ENCODE measurements at places on chromosomes 2 and 18.

GRCh38 chr18:8912348-8913326 lies 189.9 kb upstream of the NDUFV2 start:
- peak; percentile 74 for DNase-seq

- no peak for DNase-seq
Measured at GRCh38 chr2:17515652-17516051, 2.6 kb downstream of the RAD51AP2 start.

GRCh38 chr2:63614448-63614968 lies 25.7 kb downstream of the MDH1 start:
- DNase-seq = no peak

GRCh38 chr2:105557021-105557920 lies 158.4 kb upstream of the FHL2 start:
- no peak for DNase-seq

- peak; percentile 32 for DNase-seq
Measured at GRCh38 chr18:8803063-8803795, 97.9 kb downstream of the MTCL1 start.

GRCh38 chr2:101736861-101737291 lies 39.4 kb downstream of the MAP4K4 start:
- DNase-seq = no peak

DNA sequence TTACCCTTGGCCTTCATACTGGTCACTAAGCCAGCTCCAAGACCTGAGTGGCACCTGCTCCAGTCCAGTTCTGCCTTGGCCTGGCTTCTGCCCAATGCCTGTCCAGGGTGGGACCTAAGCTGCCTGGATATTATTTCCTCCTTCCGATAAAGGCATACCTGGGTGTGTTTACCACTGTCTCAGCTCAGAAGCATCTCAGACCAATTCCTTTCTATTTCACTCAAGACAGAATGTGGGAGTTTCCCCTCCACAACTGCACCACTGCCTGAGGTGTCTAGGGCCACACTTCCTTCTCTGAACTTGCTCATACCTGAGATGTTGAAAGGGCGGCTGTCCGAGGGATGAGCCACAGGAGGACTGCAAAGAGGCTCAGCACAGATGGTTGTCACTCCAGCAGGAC lies 18.4 kb upstream of the CAB39 start:
- DNase-seq = no peak

- DNase-seq = no peak
Measured at GRCh38 chr2:35468245-35468644, 887.3 kb upstream of the CRIM1 start.

DNA sequence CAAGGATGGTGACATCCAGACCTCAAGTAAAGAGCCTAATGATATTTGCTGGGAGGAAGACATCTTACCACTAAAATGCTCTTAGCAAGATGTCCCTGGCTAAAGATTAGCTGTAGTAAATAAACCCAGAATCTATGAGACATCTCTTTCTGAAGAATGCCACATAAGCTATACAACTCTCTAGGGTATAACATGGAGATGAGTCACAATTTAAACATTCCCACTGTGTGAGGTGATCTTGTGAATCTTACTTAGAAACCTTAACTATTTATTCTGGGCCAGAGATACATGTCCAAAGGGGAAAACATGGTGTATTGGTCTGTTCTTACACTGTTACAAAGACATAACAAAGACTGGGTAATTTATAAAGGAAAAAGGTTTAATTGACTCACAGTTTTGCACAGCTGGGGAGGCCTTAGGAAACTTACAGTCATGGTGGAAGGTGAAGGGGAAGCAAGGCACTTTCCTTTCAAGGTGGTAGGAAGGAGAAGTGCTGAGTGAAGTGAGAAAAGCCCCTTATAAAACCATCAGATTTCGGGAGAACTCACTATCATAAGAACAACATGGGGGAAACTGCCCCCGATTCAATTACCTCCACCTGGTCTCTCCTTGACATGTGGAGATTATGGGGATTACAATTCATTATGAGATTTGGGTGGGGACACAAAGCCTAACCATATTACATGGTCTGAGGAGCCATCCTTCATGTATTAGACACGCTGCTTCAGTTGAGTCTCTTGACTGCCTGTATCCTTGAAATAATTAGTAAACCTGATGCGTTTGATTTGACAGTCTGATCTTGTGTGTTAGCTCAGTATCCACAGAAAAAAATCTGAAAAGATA lies 17.1 kb downstream of the KRCC1 start:
- no peak for DNase-seq

- DNase-seq = no peak
Measured at GRCh38 chr2:144254342-144255235, 265.3 kb downstream of the ZEB2 start.

DNA sequence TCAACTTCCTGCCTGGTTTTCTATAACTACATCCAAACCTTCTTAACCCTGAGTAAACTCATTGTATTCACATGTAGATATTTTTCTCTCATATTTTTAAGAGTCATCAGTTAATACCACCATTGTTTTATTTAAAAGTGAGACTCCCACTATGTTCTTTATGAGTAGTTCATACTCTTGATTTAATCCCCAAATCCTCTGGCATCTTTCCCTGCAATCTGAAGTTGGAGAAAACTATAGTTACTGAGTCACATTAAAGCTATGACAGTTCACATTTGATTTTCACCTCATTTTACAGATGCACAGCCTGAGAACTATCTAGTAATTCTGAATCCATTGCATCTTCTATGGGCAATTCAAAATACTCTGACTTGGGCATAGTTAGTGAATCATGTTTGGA lies 1358.7 kb upstream of the NRXN1 start:
- no peak for DNase-seq

DNA sequence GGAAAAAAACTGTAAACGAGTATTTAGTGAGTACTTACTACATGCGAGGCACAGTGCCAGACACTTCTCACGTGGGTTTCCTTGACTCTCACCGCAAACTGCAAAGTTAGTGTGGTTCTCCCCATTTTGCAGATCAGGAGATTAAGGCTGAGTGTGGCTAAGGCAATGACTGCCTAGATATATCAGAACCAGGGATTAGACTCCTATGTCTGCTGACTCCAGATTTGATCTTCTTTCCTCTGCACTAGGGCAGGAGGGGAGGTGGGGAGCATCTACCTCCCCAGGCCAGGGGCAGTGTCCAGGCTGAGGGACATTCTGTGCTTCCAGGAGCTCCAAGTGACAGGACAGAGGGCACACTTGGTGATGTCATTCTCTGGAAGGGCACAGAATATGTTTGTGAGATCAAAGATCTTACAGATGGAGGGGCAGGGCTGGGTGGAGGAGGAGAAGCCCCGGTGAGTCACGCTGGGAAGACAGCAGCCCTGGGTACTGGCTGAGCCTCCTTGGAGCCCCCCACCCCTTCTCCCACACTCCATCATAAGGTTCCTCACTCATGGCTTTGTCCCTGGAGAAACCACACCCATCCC lies 92.4 kb downstream of the RHOB start:
- DNase-seq = no peak

DNA sequence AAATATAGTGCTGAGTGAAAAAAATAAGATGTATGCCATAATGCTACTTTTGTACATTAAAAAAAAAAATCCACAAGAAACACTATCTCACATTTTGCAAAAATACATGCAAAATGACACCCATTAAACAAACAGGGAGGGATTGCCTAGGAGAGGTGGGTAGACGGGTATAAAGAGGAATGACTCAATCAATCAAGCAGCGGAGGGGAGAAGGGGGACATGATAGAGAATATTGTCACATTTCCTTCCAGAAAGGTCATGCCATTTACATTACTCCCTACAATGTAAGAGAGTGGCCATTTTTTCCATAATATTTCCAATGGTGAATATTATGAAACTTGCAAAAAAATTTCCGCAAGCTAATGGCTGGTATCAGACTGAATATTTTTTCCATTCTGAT lies 542.3 kb upstream of the TNP1 start:
- DNase-seq = no peak

DNA sequence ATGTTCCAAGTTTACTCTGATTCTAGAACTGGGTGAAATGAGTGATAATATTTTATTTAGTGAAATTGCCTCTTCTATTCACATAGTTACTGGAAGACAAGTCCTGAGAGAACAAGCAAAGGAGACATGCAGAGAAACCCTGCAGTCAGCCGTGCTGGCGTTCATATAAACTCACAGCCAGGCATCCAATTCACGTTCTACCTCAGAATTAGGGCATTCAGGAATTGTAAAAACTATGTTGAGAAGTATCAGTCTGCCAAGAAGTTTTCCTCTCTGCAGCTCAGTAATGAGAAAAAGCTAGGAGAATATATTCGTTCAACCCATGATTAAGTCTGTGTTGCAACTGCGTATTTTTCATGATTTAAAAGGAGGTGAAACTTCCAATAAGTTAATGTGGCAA lies 156.2 kb upstream of the DSEL start:
- no peak for DNase-seq

DNA sequence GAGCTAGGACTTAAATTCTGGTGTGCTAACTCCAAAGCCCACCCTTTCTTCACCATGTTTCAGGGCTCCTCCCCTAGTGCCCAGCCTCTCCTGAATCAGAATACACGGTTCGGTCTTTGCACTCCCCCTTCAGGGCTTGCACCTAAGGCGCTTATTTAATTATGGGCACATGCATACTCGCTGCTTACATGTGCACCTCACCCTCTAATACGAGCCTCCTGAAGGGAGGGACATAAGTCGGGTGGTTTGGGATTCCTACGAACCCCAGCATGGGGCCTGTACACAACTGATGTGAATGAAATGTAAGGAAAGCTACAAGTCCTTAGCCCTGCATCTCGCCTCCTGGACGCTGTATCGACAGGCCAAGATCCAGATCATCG lies 435 bp downstream of the IFT172 start:
- DNase-seq = no peak

DNA sequence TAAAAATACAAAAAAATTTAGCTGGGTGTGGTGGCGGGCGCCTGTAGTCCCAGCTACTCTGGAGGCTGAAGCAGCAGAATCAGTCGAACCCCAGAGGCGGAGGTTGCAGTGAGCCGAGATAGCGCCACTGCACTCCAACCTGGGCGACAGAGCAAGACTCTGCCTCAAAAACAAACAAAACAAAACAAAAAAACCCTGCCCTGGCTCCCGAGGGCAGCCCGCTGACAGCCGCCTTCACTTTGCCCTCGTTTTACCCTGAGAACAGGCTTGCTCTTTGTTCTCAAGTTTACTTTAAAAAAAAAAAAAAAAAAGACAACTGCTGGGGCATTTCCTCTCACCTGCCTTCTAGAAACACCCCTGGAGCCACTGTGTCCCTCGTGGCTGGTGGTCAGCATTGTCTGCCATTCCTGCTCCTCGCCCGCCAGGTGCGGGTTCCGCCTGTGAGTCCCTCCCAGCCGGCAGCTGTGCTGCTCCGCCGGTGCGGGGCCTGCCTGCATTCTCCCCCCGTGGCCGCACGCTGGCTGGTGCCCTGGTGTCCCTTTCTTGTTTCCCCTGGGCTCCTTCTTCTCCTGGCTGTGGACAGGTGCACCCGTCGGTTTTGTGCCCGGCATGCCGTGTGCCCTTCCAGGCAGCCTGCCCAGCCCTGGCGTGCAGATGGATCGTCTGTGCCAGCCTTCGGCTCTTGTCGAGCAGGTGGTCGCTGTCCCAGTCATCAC lies 105.7 kb downstream of the USP40 start:
- no peak for DNase-seq

DNA sequence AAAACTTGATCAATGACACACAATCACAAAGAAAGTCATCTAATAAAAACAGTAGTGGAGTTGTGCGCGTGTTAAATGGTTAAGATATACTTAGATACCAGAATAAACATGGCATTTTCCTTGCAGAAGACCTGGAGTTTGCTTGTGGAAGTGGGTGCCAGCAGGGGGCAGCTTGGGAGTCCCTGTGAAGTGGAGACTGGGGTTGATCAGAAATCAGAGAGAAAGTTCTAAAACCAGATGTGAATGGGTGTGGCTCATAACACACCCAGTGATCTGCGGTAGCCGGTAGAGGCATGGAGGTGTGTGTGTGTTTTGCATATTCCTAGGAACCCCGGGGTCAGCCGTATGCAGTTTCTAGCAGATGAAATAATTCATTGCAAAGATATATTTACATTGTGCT lies 300.1 kb upstream of the TRIB2 start:
- DNase-seq = no peak

- no peak for DNase-seq
Measured at GRCh38 chr2:150051004-150051403, 436.5 kb downstream of the RND3 start.

DNA sequence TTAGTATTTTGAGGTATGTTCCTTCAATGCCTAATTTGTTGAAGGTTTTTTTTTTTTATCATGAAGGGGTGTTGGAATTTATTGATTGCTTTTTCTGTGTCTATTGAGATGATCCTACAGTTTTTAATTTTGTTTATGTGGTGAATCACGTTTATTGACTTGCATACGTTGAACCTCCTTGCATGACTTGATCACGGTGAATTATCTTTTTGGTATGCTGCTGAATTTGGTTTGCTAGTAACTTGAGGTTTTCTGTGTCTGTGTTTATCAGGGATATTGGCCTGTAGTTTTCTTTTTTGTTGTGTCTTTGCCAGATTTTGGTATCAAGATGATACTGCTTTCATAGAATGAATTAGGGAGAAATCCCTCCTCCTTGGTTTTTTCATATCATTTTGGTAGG lies 23.9 kb downstream of the CLIP4 start:
- no peak for DNase-seq

GRCh38 chr2:1688161-1688560 lies 56.2 kb downstream of the PXDN start:
- DNase-seq = no peak

- no peak for DNase-seq
Measured at GRCh38 chr2:68519236-68519635, 51.9 kb downstream of the APLF start.

- DNase-seq = no peak
Measured at GRCh38 chr18:24136967-24137373, 1.9 kb upstream of the CABYR start.

DNA sequence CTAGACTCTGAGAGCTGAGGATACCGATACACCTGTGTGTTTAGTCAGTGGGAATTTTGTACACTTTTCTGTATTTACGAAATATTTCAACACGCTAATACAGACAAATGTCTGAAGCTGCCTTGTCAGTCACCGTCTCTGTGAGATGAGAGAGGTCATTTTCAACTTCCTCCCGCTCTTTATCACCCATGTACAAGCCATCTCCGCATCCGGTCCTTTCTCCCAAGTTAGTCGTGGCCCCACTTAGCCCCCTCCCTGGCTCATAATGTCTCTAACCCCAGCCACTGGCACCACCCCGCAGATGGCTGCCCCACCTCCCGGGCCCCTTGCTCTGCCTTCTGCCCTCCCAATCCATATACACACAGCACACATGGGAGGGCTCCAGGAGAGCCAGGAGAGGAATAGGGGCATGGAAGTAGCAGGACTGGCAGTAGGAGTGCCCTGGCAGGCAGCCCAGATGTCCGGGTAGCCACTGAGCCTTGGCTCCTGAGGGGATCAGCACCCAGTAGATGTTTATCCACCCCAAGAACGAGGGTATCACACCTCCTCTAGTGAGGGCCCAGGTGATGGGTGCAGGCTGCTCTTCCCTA lies 2.0 kb upstream of the RUFY4 start:
- no peak for DNase-seq

GRCh38 chr2:46857871-46858701 lies 57.5 kb downstream of the MCFD2 start:
- no peak for DNase-seq

GRCh38 chr2:238557431-238557830 lies 130.7 kb downstream of the ASB1 start:
- DNase-seq = no peak

Measured in NCI-H446 treated with DMSO at 0.1 percent for 48 hours (cell line).